Effector CD4-positive, alpha-beta T cell (primary cell): ENCODE measurements at places on chromosomes 7 and 10.
A peak's percentile ranks its signal among the peaks of the same experiment; 100 is the strongest.

- no peak for DNase-seq
Measured at GRCh38 chr10:35327790-35328403, 8.4 kb upstream of the CCNY start.

- no peak for DNase-seq
Measured at GRCh38 chr7:53520841-53521240, 485.4 kb downstream of the POM121L12 start.

- no peak for DNase-seq
Measured at GRCh38 chr10:11743461-11744338, 1.5 kb downstream of the ECHDC3 start.

- no peak for DNase-seq
Measured at GRCh38 chr10:104066945-104067344, 18.7 kb downstream of the COL17A1 start.

DNA sequence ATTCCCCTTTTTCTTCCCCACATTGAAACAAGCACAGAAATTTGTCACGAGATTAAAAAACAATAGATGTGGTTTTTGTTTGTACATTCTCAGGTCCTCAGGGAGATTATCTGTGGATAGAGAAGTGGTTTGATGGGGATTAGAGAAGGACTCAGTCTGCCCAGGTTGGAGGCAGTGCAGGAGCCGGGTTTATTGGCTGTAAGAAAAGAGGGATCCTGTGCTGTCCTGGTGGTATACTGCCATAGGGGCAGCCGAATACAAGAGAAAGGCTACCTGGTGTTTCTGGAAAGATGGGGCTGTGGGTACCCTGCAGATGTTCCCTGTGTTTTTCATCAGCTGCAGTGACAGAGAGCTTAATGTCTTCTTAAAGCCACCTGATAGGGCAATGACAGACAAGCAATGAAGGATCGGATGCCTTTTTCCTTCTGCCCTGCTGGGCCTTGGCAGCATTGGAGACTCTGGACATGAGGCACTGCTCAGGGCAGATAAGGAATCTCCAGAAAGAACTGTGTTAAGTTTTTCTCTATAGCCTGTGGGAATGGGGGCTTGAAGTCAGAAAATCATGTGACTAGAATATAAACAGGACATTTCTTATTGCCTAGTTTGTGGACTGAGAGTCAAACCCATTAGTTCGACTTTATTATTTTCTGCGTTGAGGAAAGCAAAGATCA, 18.1 kb upstream of the GPR141 start:
- DNase-seq, result no peak

GRCh38 chr7:104923010-104923421, 91.0 kb upstream of the KMT2E start:
- peak; percentile 58 for DNase-seq

- no peak for DNase-seq
Measured at GRCh38 chr7:127798769-127799372, 146.9 kb downstream of the SND1 start.
